ENCODE measurements at places on chromosomes 13 and 19.

GRCh38 chr13:83634601-83635000 lies 247.7 kb downstream of the SLITRK1 start:
- DNase-seq, result no peak

GRCh38 chr13:30113551-30113950 lies 193.8 kb downstream of the KATNAL1 start:
- DNase-seq, result no peak

- DNase-seq, result no peak
These were observed 11.6 kb upstream of the ZBTB45 start for GRCh38 chr19:58531034-58531840.

GRCh38 chr19:32658075-32658474 lies 16.9 kb downstream of the ANKRD27 start:
- DNase-seq, result no peak

- no peak for DNase-seq
These were observed 66.3 kb downstream of the MAP4K1 start for GRCh38 chr19:38551450-38551813.

- no peak for DNase-seq
These were observed 616 bp downstream of the TSHZ3 start for GRCh38 chr19:31348481-31349159.

DNA sequence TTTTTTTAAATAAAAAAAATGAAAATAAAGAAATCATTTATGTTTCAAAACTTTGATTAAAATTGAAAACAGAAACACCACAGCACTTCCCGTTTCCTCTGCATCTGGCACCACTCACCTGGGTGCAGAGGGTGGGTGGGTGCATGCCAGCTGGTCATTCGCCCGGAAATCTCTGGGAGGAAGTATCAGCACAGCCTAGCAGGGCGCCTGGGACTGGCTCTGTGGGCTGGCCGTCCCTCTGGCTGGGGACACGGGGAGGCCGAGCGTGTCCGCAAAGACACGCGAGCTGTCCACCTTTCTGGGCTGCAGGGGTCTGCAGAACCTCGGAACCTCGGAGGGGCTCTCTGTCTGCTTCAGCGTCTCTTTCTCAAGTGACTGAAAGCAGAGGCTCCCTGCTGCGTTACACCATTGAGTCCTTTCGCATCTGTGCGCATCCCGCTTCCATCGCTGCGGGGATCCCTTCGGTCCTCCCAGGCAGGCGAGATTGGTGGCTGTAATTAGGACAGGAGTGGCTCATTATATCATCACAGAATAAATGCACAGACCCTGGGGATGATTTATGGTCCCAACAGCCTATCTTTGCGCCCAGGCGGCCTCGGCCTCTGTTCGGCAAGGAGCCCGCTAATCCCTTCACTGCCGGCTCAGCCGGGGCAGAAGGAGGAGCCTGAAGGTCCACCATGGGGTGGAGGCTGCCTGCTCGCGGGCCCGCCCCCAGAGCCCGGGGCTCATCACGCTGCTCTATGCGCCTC lies 17.2 kb downstream of the CRTC1 start:
- DNase-seq, result no peak

- DNase-seq, result peak; percentile 70
These were observed 7.5 kb upstream of the LIN7B start for GRCh38 chr19:49106648-49107135.

DNA sequence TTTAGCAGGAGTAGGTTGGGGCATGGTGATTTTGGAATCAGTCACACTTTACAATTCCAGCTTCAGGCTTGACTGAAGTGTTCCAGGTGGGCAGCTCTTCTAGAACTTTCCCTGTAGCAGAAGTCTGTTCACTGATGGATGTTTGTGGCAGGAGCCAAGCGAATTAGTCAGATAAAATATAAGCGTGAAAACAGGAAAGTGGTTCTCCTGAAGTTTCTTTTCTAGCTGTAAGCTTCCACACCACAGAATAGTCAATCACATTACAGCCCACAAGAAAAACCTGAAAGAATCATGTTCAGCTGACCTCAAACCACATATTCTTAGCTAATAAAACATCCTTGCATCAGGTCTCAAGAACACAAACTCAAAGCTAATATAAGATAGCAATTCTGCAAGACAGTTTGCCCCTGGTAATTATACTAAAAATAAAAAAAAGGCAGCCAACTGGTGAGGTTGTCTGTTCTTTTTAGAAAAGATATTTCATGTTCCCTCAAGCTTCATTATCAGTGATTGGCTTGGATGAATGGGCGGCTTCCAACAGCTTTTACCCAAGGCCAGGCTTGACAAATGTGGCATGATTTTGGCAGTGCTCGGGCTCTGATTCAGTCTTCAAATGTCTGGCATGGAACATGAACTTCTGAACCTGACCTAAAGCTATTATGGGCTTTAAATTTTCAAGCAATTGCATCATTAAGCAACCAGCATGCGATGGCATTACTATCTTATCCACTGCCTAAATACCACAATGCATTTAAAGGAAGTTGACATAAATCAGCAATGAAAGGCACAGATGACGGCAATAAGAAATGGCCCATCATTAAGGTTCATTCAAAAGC lies 136.8 kb downstream of the DCLK1 start:
- DNase-seq, result no peak

- no peak for DNase-seq
These were observed 29.9 kb upstream of the RNF113B start for GRCh38 chr13:98206946-98207345.

- DNase-seq, result no peak
These were observed 40.4 kb upstream of the ZNF254 start for GRCh38 chr19:24046550-24046949.

DNA sequence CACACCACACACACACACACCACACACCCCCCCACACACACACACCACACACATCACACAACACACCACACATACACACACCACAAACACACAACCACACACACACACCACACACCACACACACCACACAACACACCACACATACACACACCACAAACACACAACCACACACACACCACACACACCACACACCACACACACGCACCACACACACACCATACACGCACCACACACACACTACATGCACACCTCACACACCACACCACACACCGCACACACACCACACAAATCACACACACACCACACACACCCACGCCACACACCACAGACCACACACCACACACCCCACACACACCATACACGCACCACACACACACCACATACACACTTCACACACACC lies 83.5 kb downstream of the ZNF557 start:
- DNase-seq, result no peak

GRCh38 chr13:106381091-106381490 lies 154.4 kb downstream of the EFNB2 start:
- DNase-seq, result no peak

GRCh38 chr19:16111909-16112752 lies 442 bp downstream of the RAB8A start:
- DNase-seq, result no peak

- no peak for DNase-seq
These were observed 2.6 kb upstream of the MEIS3 start for GRCh38 chr19:47421844-47422395.

- DNase-seq, result no peak
These were observed 17.7 kb upstream of the PTPRS start for GRCh38 chr19:5358173-5358800.

GRCh38 chr13:80040196-80040980 lies 300.5 kb downstream of the SPRY2 start:
- DNase-seq, result no peak

DNA sequence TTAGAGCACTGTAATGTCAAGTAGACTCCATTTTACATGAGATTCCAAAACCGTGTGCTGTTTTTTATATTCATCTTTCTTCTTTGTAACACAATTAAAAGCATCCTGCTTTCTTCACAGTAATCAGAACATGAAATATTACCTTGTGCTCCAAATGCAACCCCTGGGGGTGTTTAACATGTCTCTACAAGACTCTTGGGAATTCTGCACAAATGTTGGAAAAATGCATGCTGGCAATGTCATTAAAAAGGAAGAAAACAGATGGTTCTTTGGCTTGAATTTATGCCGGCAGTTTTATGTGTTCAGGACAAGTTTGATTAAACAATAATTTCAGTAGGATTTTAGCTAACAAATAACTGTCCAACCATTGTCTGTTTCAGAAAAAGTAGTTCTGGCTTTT lies 159.1 kb downstream of the LIG4 start:
- DNase-seq, result no peak

DNA sequence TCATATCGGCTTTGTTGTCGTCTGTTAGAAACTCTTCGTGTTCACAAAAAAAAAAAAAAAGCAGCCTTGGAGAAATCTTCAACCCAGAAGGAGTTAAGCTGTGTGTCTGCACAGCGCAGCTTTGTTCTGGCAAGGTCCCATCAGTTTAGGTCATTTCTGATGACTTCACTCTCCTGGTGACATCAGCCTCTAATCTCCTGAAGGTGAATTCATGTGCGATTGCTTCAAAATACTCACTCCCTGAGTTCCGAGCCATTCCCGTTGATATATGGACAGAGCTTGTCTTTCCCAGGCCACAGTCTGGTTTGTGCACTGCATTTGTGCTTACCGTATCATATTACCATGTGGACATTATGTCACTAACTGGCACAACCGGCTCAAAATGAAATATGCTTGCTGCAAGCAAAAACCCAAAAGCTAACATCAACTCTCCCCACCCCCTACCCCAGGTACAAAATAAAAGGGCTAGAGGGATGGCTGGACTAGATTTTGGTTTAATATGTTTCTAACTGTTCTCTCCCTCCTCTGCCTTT lies 342.4 kb downstream of the KCNRG start:
- no peak for DNase-seq

DNA sequence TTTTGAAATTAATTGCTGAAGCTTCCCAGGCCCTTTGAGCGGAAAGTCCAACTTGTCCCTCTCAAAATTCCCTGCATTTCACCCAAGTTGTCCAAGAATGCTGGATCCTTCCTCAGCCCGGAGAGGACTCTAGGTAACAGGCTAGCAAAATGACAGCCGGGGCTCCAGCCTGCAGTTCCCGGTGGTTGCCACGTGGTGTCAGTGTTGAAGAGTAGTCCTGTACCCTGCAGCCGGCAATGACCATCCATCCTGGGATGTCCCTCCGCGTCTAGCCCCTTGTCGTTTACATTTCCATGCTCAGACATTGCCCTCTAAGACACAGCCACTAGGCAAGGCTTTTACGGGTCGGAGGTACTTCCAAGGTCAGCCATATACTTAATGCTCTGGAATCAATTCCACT lies 31.4 kb upstream of the MTIF3 start:
- peak; percentile 56 for DNase-seq

- DNase-seq, result no peak
These were observed 2.3 kb downstream of the KASH5 start for GRCh38 chr19:49390131-49390928.

DNA sequence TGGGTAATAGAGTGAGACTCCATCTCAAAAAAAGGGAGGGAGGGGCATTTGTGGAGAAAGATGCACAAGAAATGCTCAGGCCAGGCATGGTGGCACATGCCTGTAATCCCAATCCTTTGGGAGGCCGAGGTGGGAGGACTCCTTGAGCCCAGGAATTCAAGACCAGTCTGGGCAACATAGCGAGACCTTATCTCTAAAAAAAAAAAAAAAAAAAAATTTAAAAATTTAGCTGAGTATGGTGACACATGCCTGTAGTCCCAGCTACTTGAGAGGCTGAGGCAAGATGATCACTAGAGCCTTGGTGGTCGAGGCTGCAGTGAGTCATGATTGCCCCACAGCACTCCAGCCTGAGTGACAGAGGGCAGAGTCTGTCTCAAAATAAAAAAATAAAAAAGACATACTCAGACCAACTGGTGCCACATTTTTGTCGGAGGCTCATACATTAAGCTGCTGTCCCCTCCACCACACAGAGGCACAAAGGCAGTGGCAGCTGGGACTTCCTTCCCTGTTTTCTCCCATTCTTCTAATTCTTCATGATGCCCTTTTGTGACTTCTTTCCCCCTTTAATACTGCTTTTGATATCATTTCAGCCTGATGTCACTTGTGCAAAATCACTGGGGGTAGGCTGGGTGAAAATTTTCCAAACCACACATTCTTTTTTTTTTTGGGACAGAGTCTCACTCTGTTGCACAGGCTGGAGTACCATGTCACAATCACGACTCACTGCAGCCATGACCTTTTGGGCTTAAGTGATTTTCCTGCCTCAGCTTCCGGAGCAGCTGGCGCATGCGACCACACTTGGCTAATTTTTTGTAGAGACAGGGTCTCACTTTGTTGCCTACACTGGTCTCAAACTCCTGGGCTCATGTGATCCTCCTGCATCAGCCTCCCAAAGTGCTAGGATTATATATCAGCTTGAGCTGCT lies 26.8 kb upstream of the CXCL17 start:
- peak; percentile 31 for DNase-seq

DNA sequence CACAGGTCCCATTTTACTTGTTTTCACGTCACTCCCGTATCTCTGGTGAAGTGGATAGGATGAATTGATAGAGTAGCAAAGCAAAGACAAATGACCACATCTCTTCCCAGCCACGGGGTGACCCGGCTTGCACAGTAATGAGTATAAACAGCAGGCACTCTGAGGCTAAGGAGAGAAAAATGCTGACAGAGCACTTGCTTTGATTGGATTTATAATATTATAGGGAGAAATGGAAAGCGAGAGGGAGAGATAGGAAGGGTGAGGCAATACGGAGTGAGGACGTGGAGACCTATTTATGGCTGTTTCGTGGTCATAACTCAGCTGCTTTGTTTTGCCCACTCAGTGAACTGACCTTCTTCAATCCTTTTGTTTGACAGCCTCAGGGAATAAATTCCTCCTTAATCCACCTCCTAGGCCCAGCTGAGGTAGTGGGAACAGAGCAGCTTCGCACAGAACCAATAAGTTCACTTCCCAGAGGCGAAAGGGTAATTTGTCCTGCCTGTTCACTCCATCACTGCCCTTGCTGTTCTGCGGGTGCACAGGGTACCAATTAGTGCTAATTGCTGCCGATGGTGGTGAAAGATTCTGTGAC lies 68.6 kb downstream of the ERCC5 start:
- DNase-seq, result no peak

- no peak for DNase-seq
These were observed 35.6 kb downstream of the COL4A1 start for GRCh38 chr13:110271313-110271712.

GRCh38 chr13:26663791-26664190 lies 96.8 kb downstream of the GPR12 start:
- no peak for DNase-seq

DNA sequence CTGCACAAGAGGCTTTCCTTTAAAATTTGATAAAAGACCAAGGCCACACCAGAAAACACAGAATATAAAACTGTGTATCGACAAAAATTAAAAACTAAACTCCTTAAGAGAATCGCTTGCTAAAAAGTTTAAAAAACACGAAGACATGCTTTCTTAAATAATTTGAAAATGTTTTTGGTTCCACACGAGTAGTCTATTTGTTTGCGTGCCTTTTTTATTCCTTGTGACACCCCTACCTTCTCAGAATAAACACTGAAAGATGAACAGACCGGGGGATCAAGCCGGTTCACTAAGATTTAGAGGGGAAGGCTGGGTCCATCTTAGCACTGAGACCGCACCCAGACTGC lies 256.4 kb upstream of the STARD13 start:
- no peak for DNase-seq

DNA sequence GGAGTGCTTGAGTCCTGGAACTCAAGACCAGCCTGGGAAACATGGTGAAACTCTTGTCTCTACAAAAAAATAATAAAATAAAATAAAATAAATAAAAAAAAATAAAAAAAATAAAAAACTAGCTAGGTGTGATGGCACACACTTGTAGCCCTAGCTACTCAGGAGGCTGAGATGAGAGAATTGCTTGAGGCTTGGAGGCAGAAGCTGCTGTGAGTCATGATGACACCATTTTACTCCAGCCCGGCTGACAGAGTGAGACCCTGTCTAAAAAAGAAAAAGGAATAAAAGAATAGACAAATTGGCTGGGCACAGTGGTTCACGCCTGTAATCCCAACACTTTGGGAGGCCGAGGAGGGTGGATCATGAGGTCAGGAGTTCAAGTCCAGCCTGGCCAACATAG lies 1168.9 kb downstream of the SLITRK5 start:
- DNase-seq, result no peak

GRCh38 chr13:18952225-18953016 lies 229.2 kb downstream of the TUBA3C start:
- DNase-seq, result no peak
